ENCODE measurements at places on chromosomes 6 and 20.
A peak's percentile ranks its signal among the peaks of the same experiment; 100 is the strongest.

- no peak for DNase-seq
Observed at GRCh38 chr6:5909721-5910120, 97.0 kb downstream of the NRN1 start.

- no peak for DNase-seq
Observed at GRCh38 chr20:4896971-4897497, 104.3 kb downstream of the SLC23A2 start.

GRCh38 chr6:33417128-33417902, 592 bp downstream of the CUTA start:
- no peak for DNase-seq

DNA sequence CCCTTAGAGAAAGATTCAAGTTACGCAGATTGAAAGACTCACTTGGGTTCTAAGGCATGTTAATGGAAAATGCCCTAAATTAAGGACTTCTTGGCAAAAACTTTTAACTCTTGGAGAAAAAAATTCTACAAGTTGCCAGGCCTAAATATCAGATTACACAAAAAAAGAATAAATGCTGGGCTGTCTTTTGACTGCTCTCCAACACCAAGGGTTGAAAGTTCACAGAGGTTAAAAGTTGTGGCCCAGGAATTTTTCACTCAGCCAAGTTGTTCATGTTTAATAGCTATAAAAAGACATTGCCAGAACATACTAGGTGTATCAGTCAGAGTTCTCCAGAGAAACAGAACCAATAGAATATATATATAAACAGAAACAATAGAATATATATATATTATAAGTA, 268.4 kb upstream of the PRND start:
- DNase-seq = no peak

DNA sequence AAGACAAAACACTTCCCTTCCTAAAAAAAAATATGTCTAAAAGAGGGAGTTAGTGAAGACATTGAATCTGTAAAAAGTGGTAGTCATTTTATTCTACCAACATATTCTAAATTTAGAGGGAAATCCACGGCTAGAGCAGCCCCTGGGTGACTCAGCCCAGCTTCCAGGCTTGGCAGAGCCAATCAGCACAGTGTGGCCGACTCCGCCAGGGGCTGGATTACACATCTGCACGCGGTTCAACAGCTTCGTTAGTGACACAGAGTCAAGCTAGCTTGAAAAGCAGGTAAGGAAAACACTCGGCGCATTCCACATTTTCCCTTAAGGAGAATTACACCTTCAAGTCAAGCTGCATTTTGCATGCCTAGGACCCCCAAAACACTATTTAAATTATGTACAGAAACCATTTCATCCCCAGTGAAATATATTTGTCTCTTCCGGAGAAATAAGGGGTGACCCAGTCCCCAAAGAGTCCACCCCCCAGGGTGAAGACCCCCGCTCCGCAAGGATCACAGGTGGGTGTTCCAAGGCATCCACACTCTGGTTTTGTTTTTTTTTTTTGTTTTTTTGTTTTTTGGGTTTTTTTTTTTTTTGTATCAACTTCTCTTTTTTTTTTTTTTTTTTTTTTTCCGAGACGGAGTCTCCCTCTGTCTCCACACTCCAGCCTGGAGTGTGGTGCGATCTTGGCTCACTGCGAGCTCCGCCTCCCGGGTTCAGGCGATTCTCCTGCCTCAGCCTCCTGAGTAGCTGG, 58.4 kb upstream of the ARID1B start:
- no peak for DNase-seq

GRCh38 chr6:5105146-5105545, 20.0 kb downstream of the PPP1R3G start:
- DNase-seq = no peak

DNA sequence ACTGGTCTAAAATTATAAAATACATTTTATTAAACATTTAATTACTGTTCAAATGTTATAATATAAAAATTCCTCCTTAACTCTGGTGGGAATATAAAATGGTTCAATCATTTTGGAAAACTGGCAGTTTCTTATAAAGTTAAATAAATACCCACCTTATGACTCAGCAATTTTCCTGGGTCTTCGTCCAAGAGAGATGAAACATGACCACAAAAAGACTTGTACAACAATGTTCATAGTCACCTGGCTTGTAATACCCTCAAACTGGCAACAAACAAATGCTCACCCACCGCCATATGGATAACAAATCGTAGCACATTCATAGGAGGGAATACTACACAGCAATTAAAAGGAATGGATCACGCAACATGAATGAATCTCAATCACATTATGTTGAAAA, 66.0 kb upstream of the RIN2 start:
- DNase-seq = no peak

DNA sequence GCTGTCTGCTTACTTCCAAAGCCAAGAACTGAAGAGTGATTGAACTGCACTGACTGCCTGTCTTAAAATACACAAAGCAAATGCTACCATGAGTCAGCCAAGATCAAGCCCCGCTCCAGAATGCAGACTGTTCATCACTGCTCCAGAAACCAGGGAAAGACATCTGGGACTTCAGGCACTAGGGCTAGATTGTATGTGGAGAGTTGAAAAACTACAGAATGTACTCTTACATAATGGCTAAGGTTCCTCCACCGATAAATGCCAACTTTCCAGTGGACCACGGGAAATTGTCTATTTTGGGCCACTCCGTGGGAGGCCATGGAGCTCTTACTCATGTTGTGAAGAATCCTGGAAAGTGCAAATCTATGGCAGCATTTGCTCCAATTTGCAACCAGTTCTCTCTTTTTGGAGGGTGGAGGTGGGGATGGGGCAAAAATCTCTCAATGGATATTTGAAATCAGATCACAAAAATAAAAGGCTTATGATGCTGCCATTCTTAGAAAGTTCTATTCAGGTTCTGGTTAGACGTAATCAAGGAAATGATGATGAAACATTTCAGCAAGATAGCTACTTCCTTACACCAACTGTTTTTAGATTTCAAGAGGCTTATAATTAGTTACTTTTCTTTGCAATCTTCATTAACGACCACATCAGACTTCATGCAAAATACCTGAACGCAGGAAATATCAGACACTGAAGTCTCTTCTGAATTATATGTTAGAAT, 11.8 kb upstream of the CAP2 start:
- no peak for DNase-seq

GRCh38 chr20:31684153-31685015, 38.3 kb downstream of the BCL2L1 start:
- DNase-seq = no peak

- DNase-seq = no peak
Observed at GRCh38 chr6:119739769-119740168, 390.2 kb upstream of the MAN1A1 start.

- DNase-seq = peak; percentile 39
Observed at GRCh38 chr20:25859649-25860530, 163.2 kb upstream of the ZNF337 start.

DNA sequence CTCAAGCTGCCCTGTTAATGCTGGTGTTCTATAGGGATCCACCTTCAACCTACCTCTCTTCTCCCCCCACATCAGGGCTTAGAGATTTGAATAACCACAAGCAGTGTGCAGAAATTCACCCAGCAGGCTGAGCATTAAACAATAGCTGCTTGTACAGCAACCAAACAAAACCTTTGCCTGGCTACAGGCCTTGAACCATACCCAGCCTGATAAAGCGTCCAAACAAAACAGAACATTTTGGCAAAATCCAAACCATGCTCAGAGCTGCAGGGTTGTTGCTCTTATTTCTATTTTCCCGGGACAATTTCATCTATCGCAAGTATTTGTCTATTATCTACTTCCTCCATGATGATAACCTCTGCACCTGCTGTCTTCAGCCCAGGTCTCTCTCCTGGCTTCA, 142.3 kb downstream of the UNC5CL start:
- no peak for DNase-seq

DNA sequence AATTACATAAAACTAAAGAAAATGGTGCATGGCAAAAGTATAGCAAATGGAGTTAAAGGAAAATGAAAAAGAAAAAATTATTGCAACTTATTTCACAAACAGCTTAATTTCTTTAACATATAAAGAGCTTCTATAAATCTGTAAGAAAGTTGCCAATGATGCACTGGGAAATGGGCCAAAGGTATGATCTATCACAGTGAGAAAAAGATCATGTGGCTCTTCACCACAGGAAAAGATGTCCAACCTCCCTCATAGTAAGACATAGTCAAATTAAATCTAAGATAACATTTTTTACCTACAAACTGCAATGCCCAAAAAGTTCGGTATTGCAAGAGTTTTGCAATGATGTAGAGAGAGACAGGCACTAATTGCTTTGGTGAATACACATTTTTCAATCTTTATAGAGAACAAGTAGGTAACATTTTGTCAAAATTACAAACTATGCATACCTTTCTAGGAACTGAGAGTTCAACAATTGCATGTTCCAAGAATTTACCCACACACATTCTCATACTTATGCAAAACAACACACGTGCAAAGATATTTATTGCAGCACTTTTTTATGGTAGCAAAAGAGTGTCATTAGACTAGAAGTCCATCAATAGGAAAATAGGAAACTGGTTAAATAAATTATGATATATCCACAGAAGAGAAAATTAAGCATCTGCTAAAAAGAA, 372.6 kb downstream of the QKI start:
- DNase-seq = no peak

GRCh38 chr20:48724891-48725554, 102.8 kb downstream of the PREX1 start:
- DNase-seq = no peak

DNA sequence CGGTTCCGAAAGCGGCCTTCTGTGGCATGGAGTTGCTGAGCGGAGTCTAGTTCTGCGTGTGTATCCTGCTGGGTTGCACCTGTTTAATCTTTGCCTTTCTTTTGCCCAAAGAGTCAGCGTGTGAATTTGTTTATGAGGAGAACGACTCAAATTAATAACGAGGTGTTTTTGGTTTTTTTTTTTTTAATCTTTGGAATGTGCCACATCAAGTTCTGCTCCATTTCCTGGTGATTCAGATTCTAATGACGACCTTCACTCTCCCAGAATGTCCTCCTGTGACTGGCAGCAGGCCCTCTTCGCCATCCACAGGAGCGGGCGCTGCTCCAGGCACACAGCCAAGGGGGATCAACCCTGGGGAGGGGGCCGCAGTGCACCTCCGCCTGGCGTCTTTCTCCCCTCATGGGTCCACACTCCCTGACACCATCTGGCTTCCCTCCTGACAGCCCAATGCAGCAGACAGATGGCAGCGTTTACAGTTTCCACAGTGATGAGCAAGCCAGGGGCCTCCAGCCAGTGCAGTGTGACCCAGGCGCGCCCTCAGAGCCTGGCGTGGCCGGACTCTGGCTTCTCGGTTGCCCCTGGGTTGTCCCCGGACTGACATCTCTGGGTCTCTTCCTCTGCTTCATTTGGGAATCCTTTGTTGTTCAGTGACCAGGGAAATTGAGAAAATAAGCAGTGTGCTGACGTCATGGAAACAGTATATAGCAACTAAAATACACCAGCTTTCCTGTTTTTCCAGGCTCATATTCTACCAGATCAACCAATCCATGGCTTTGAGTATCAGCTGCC, 27.5 kb upstream of the AFDN start:
- no peak for DNase-seq

DNA sequence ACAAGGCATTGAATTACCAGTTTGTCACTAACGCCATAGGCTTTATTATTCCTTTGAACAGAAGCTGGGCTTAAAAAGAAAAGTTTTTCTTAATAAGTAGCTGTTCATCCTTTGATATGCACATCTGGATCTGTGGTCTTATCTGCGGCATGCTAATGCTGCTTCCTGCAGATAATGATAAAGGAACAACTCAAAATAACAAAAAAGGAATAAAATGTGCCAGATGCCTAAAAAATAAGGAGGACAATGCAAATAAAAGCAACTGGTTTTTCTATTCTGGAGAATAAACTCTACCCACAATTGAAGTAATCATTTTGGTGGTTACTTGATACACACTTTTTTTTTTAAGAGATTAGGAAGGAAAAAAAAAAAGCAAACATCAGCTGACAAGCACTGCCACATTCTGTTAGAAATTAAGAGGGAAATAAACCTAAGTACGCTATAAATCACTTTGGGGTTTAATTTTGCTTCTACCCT, 156.8 kb upstream of the SALL4 start:
- no peak for DNase-seq

DNA sequence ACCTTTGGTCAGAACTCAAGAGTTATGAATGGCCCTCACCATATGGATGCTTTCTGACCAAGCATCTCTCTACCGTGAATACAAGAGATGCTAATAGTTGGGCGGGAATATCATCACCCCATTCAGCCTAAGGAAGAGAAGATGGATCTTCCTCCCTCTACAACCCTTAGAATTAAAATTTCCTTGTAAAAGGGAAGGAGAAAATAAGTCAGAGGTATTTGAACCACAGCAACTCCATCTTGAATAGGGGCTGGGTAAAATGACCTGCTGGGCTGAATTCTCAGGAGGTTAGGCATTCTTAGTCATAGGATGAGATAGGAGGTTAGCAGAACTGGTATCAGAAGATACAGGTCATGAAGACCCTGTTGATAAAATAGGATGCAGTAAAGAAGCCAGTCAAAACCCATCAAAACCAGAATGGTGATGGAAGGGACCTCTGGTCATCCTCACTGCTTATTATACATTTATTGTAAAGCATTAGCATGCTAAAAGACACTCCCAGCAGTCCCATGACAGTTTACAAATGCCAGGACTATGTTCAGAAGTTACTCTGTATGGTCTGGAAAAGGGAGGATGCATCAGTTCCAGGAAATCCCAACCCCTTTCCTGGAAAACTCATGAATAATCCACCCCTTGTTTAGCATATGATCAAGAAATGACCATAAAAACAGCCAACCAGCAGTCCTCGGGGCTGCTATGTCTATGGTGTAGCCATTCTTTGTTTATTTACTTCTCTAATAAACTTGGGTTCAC, 101.2 kb downstream of the DTNBP1 start:
- no peak for DNase-seq

- no peak for DNase-seq
Observed at GRCh38 chr6:15521582-15521981, 141.2 kb downstream of the DTNBP1 start.

GRCh38 chr6:101626269-101626668, 232.8 kb downstream of the GRIK2 start:
- no peak for DNase-seq

GRCh38 chr20:3402453-3402852, 5.0 kb downstream of the DNAAF9 start:
- DNase-seq = no peak

GRCh38 chr6:77440206-77440976, 22.9 kb downstream of the HTR1B start:
- DNase-seq = peak; percentile 0

DNA sequence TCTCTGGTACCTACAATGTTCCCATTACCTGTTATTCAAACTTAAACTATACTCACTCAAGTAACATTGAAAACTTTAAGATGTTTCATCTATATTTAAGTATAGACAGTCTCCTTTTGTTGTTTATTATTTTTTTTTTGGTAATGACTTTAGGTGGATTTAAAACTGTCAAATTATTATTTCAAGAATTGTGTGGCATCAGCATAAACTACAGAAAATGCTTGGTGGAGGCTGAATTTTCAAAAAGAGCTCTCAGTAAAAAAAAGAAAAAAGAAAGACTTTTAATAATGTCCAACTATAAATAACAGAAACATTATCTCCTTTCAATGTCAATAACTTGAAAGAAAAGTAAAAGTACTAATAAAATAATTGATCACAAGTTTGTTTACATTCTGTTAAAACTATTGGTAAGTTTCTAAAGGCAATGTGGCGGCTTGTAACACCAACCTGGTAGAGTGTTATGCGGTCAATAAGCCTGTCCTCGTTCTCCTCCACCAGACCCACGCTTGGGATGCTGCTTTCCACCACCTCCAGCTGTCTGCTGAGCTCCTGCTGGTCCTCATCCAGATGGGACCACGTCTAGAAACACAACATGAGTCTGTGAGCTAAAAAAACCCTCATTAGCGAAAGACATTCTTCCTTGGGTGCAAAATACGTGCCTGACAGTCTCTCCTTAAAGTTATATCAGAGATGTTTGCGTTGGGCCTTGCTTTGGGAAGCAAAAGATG, 400.6 kb downstream of the SYNE1 start:
- DNase-seq = no peak

GRCh38 chr20:37776049-37776448, 82.2 kb downstream of the CTNNBL1 start:
- DNase-seq = no peak
